ENCODE measurements at places on chromosomes 6 and 20.

GRCh38 chr6:105495515-105495914 is 92.6 kb upstream of the PREP start:
- DNase-seq = peak; percentile 21

DNA sequence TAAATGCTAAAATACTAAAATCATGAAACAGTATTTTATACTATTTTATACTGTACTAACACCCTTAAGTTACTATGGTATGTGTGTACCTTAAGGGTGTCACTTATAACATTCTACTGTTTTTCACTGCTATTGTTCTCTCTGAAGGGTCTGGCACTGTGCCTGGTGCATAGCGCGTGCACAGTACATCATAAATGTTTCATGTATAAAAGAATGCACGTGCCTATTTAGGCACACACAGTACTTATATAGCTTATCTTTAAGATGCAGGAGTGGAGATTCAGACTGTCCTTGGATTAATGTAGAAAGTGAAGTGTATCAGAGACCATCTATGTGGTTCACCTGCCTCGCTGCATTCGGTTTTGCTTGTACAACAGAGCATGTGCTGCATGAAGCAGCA is 64.0 kb upstream of the SGK1 start:
- DNase-seq = no peak

- DNase-seq = no peak
Observed at GRCh38 chr6:27286141-27286540, 25.9 kb downstream of the POM121L2 start.

GRCh38 chr6:35368038-35368887 is 25.9 kb downstream of the PPARD start:
- DNase-seq = peak; percentile 86

GRCh38 chr6:3847521-3847920 is 1.7 kb upstream of the FAM50B start:
- DNase-seq = peak; percentile 78

DNA sequence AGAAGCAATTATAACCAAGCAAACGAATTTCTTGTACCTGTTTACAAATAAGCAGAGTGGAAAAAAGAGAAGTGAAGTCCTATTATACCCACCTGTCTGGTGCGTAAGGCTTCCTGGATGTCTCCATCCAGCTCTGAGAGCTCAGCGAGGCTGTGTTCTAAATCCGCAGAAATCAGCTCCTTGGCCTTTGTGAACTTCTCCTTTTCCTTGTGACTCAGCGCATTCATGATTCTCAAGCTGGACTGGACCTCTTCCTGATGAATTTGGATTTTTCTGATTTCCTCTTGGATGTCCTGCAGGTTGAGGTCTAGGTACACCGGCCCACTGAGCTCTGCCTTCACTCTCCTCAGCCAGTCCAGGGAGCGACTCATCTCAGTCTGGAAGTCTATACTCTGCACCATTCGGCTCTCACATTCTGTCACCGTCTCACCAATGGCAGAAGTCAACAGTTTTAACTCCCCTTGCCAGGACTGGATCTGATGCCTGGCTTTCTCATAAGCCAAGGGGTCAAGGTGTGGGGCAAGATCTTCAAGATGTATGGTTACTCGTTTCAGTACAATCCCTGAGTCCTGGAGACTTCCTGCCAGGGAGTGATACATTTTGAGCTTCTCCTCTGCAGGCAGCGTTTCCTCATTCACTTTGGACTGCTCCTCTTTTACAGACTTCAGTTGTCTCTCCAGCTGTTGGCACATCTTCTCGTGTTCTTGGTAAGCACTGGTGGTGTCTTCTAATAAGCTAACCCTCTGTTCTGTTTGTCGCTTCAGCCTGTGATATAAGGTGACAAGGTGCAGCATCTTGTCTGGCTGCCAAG is 307.3 kb downstream of the SYNE1 start:
- DNase-seq = no peak

- DNase-seq = no peak
Observed at GRCh38 chr6:69789578-69789977, 7.2 kb downstream of the LMBRD1 start.

GRCh38 chr6:157935786-157936185 is 45.9 kb upstream of the SYNJ2 start:
- no peak for DNase-seq

- DNase-seq = no peak
Observed at GRCh38 chr6:142868917-142869316, 76.1 kb downstream of the HIVEP2 start.

DNA sequence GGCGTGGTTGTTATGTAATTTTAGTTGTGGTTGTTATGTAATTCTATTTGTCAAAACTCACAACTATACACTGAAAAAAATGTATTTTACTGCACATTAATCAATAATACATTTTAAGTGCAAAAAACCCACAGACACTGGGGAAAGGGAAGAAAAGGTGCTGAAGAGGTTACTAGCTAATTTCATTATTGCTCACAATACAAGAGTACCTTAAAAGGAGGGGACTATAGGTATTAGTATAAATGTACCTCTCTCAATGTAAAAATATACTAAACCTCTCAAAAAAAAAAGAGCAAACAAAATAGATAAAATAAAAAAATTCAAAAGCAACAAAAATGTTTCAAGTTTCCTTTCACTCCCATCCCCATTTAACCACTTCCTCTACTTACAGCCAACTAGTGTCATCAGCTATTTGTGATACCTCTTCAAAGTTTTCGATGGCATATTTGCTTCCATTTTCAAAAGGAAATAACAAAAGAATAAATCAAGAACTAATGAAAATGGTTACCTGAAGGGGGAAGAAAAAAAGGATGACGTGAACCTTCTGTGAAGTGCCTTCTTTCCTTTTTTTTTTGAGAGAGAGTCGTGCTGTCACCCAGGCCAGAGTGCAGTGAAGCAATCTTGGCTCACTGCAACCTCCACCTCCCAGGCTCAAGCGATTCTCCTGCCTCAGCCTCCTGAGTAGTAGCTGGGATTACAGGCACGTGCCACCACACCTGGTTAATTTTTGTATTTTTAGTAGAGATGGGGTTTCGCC is 30.2 kb downstream of the RANBP9 start:
- DNase-seq = peak; percentile 28

GRCh38 chr20:35497780-35498189 is 31.7 kb downstream of the C20orf173 start:
- DNase-seq = no peak

- no peak for DNase-seq
Observed at GRCh38 chr20:48668451-48668946, 159.3 kb downstream of the PREX1 start.

DNA sequence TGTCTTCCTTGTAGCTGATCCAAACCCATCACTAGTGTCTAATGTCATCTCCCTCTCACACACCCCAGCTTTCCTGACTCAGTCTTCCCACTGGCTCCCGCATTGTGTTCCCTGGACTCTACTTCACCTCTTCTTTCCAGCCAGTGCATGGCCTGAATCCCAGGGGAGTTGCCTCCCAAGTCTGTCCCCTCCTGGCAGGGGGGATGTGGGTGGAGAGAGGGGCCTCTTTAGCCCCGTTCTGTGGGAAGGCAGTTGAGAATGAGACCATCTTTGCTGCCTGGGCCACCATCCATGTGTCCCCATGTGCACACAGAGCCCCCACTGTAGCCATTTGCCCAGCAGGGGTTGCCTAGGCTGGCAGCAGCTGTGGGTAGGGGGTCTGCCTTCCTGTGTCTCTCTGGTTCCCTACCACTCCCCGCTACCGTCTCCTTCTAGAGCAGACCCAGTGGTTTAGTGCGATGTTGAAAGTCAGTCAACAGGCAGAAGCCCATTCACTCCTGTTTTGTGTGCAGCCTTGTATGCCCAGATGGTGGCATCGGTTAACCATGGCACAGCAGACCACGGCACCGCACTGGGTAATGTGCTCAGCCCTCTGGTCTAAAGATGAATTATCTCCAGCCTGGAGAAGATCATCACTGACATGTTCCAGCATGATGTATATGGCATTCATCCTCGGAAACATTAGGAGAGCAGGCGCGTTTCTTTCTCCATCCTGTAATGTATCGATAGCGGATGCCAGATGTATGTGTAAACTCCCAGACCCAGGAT is 178.8 kb upstream of the SNX9 start:
- DNase-seq = peak; percentile 20

GRCh38 chr6:162733489-162733888 is 5.7 kb downstream of the PACRG start:
- DNase-seq = no peak

- no peak for DNase-seq
Observed at GRCh38 chr6:157163434-157164159, 159.7 kb downstream of the TMEM242 start.

DNA sequence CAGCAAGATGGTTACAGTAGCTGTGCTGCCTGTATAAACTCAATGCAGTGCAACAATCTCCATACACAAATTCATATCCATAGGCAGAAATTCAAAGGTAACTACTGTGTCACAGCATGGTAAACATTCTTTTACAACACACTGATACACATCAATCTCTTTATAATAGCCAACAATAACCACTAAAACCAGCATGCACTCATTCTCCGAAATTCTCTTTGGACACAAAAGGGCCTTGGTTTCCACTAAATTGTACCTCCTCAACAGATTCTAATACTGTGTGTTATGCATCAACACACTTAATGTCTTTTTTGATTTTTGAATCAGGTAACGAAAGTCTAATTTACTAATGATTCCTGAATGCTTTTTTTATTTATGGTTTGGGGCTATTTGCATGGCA is 1323.7 kb downstream of the GRIK2 start:
- no peak for DNase-seq

DNA sequence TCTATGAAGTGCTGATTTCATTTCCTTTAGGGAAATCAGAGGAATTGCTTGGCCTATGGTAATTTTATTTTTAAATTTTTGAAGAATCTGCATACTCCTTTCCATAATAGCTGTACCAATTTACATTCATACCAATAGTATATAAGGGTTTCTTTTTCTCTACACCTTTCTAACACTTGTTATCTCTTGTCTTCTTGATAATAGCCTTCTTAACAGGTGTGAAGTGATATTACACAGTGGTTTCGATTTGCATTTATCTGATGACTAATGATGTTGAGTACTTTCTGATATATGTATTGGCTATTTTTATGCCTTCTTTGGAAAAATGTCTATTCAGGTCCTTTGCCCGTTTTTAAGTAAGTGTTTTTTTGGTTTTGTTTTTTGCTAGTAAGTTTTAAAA is 40.8 kb downstream of the SMAP1 start:
- DNase-seq = peak; percentile 5

- DNase-seq = no peak
Observed at GRCh38 chr6:14658886-14659561, 541.5 kb downstream of the CD83 start.

- DNase-seq = no peak
Observed at GRCh38 chr6:108166664-108167448, 1.0 kb downstream of the NR2E1 start.

DNA sequence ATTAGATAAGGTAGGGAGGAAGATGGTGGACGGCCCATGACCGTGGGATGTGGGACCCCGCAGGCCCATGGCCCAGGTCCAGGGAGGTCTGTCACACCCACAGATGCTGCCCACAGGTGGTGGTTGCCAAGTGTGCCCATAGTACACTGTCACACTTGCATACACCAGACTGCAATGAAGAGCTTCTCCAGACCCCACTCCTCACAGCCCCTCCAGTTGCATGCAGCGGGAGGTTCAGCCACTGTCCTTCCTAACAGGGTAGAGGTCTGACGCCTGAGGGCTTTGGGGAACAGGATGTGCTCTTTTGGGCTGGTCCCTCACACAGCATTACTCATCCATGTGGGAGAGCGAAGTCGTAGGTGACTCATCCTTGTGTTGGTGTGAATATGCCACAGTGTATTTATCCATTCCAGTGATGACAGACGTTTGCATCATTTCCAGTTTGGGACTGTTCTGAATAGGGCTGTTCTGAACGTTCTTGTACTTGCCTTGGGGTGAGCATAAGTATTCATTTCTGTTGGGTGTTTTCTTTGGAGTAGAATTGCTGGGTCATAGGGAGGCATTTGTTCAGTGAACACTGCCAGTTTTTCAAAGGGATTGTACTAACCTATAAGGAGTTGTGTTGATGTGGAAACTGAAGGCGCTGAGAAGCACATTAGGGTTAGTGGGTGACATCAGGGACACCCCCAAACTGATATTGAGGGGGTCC is 10.1 kb upstream of the PYGB start:
- peak; percentile 93 for DNase-seq

GRCh38 chr6:35967076-35967774 is 46.3 kb upstream of the SRPK1 start:
- DNase-seq = no peak

DNA sequence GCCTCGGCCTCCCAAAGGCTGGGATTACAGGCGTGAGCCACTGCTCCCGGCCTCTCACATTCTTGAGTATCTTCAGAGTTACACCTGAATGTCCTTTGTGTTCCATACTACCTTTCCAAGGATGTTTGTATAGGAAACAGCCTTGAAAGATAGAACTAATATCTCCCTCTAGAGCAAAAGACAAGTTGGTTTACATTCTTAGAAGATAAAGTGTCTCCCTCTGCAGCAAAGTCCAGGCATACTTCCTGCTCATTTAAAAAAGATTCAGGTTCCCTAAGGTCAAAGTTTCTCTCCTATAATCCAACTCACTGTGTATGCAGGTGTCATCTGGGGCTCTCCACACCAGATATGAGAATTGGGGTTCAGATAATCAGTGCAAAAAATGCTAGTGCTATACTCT is 224.4 kb downstream of the TPBG start:
- no peak for DNase-seq

DNA sequence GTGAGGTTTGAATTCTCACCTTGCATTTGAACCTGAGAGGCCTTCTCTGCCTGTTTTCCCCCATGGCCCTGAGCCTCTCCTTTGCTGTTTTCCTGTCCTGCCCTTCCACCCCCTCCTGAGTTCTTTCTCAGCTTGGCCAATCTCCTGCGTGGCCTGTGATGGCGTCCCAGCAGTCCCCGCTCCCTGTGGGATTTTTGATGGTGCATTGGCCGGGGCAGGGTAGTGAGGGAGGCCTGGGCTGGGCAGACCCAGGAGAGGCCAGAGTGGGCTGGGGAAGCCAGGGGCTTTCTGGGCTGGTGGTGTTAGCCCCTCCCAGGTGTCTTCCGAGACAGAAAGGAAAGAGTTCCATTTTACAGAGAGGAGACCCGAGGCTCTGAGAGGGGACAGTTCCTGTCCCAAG is 6.3 kb downstream of the CEBPB start:
- no peak for DNase-seq

GRCh38 chr6:24340998-24341938 is 16.6 kb downstream of the DCDC2 start:
- no peak for DNase-seq

GRCh38 chr6:34414999-34415858 is 10.6 kb downstream of the RPS10 start:
- peak; percentile 35 for DNase-seq

GRCh38 chr6:18327626-18328025 is 59.5 kb upstream of the RNF144B start:
- no peak for DNase-seq

DNA sequence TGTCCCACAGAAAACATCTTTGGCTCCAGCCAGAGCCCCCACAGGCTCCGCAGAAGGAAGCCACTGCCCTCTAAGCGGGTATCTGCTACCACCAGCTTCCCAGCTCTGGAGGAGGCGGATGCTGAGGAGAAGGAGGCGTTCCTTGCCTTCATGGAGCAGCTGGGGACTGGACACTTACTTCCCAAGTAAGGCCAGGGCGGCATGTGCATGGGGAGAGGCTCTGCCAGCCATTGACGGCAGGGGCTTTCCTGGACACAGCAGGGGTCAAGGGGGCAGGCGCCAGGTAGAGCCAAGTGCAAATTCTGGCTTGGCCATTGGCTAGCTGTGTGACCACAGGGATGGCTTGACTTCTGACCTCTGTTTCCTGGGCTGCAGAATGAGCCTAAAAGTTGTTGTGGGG is 17.8 kb downstream of the RAB44 start:
- no peak for DNase-seq

GRCh38 chr6:105790635-105791034 is 295.5 kb upstream of the PRDM1 start:
- no peak for DNase-seq
